RWPE1 (cell line): ENCODE measurements at places on chromosomes 4 and X.

DNA sequence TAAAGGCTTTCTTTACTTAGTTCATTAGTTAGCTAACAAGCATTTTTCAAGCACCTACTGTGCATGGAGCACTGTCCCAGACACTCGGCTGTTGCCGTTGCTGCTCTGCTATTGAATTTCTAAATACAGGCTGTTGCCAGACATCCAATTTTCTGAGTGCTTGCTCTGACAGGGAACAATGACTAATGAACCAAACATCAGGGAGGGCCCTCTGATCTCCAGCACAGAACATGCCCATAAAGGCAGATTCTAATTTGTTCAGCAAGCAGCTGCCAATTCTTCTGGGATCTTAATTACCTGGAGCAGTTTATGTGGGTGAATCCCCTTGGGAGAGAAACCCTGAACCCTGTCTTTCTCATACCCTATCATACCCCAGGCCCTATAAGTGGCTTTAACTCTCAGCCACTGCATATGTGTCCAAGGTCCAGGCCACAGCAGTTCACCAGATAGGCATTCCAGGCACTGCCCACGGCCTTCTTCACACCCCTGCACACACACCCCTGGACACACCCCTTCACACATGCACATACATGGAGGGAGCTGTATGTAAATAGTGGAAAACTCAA, 27.9 kb downstream of the TSC22D3 start:
- peak; percentile 82 for DNase-seq

DNA sequence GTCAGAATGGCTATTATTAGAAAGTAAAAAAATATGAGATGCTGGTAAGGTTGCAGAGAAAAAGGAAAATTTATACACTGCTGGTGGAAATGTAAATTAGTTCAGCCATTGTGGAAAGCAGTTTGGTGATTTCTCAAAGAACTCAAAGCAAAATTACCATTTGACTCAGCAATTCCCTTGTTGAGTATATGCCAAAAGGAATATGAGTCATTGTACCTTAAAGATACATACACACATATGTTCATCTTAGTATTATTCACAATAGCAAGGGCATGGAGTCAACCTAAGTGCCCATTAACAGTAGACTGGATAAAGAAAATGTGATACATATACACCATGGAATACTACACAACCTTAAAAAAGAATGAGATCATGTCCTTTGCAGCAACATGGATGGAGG, 148.2 kb downstream of the COMMD8 start:
- peak; percentile 5 for DNase-seq

- no peak for DNase-seq
Observed at GRCh38 chr4:112520598-112521122, 4.7 kb upstream of the NEUROG2 start.

DNA sequence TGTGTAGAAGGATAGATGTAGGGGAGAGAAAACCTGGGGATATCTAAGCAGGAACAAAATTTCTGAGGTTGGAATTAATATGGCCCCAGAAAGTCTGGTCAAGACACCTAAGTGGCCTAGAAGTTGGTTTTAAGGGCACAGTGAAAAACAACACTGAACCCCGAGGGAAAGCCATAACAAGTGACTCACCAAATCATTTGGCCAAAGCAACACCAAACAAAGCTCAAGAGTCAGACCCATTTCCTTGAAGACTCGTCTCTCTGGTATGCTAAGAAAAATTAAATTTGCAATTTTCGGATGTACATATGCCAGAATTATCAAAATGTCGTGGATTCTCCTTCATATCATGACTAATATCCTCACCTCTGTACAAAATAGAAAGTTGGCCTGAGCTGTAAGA, 162.9 kb downstream of the SMIM20 start:
- no peak for DNase-seq

GRCh38 chrX:152212969-152213368, 74.6 kb upstream of the MAGEA10 start:
- DNase-seq = no peak
